ENCODE measurements at places on chromosomes 16 and 17. TPM values are rescaled to one million over a fixed set of nuclear protein-coding genes. Genes with fewer than 3 reads are reported as not detected.
A peak's percentile ranks its signal among the peaks of the same experiment; 100 is the strongest.

The NOXO1 gene
- not detected for total RNA-seq

DNA sequence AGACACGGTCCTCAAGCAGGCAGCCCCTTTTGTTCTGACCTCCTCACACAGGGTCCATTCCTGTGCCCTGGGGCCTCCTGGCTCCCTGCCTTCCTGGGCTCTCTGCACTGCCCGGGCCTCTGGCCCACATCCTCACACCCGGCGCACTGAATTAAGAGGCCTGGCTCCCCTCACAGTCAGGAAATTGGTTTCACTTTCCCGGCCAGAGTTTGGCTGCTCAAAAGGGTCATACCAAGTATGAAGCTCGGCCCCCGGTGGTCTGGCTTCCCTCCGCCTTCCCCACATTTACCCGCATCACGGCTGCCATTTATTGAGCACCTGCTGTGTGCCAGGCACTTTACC is 220.0 kb downstream of the NTN1 start:
- H3K36me3 ChIP-seq = no peaks in the 10 kb centered on the region
- H3K27ac ChIP-seq = peak overlapping the region; percentile 32
- no peak for DNase-seq
- peaks cover 25% of the 10 kb centered on the region for H3K4me1 ChIP-seq

GRCh38 chr16:30439720-30440348 is 5.8 kb downstream of the SEPHS2 start:
- DNase-seq = no peak
- no peak overlapping the region for H3K4me3 ChIP-seq
- H3K36me3 ChIP-seq = peaks cover 4% of the 10 kb centered on the region
- H3K27me3 ChIP-seq = no peaks in the 10 kb centered on the region
- H3K4me1 ChIP-seq = peaks cover 18% of the 10 kb centered on the region

The IRX6 gene
- not detected for total RNA-seq

DNA sequence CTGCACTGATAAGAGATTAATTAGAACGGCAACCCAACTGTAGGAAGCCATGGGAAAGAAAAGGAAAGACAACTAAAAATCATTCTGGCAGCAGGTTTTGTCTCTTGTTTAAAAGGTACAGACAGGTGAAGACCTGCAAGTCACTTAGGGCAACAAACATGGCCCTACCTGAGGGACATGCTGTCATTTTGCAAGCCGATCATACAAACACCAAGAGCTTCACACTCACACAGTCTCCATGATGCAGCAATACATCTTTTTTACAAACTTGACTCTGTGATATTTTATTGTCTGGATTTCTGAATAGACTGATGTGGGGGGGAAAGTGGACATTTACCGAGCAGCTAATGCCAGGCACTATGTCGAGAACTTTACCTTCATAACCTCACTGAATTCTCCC is 101.8 kb downstream of the PARN start:
- no peaks in the 10 kb centered on the region for H3K27me3 ChIP-seq
- H3K4me3 ChIP-seq = no peak overlapping the region
- no peak overlapping the region for H3K27ac ChIP-seq

GRCh38 chr17:76484228-76484725 is 16.9 kb downstream of the AANAT start:
- H3K27ac ChIP-seq = peak overlapping the region; percentile 21
- H3K4me3 ChIP-seq = no peak overlapping the region
- H3K36me3 ChIP-seq = peaks cover 17% of the 10 kb centered on the region
- H3K27me3 ChIP-seq = no peaks in the 10 kb centered on the region
- peaks cover 63% of the 10 kb centered on the region for H3K4me1 ChIP-seq

- peaks cover 16% of the 10 kb centered on the region for H3K27me3 ChIP-seq
- no peak overlapping the region for H3K4me3 ChIP-seq
- no peaks in the 10 kb centered on the region for H3K36me3 ChIP-seq
- no peak overlapping the region for H3K27ac ChIP-seq
- H3K4me1 ChIP-seq = peaks cover 28% of the 10 kb centered on the region
Observed at GRCh38 chr17:44002141-44002848, 2.1 kb upstream of the NAGS start.

DNA sequence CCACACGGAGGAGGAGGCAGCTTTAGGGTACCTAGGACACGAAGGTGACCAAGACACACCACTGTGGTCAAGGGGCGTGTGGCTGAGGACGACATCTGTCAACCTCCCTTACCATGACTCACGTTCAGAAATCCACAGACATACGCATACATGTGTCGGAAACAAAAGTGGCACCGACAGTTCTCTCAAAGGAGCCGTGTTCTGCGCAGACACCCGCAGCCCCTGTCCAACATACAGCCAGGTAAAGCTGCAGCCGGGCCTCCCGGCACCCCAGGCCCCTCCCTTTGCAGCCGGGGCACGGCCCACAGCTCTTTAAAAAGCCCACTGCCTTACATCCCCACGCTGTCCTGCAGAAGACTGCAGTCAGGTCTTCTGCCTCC is 40.5 kb upstream of the KLHDC4 start:
- no peak for DNase-seq
- no peaks in the 10 kb centered on the region for H3K36me3 ChIP-seq
- no peak overlapping the region for H3K27ac ChIP-seq
- no peaks in the 10 kb centered on the region for H3K27me3 ChIP-seq
- no peak overlapping the region for H3K4me3 ChIP-seq

- no peaks in the 10 kb centered on the region for H3K36me3 ChIP-seq
- peaks cover 2% of the 10 kb centered on the region for H3K27me3 ChIP-seq
- H3K27ac ChIP-seq = no peak overlapping the region
- no peak for DNase-seq
- no peak overlapping the region for H3K4me3 ChIP-seq
Observed at GRCh38 chr17:7744416-7744815, 26.9 kb downstream of the DNAH2 start.

The CMTM2 gene
- 1.6 TPM for total RNA-seq

The TMIGD1 gene
- total RNA-seq = not detected

The HOXB4 gene
- total RNA-seq = 6.7 TPM

DNA sequence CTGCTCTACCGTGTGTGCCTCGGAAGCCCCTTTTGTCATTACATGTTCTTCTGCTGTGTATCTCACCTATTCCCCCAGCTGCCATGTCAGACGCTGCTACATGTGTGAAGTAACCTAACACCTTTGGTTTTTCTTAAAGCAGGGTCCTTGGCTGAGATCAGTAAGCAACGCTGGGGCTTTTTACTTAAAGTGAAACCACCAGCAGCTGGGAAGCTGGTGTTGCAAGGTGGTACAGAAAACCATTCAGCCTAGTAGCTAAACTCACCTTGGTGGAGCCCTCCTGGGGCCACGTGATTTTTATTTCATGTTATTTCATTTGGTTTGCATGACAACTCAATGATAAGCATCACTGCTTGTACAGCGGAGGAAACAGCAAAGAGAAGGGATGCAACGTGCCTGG is 62.6 kb downstream of the PLCG2 start:
- H3K4me3 ChIP-seq = peak overlapping the region; percentile 34
- peaks cover 7% of the 10 kb centered on the region for H3K36me3 ChIP-seq
- peaks cover 78% of the 10 kb centered on the region for H3K4me1 ChIP-seq
- no peaks in the 10 kb centered on the region for H3K27me3 ChIP-seq
- peak overlapping the region; percentile 90 for H3K27ac ChIP-seq

The CTRL gene
- 15.0 TPM for total RNA-seq

The EFCAB5 gene
- total RNA-seq = 0.56 TPM

GRCh38 chr17:31286587-31286986 is 10.5 kb downstream of the OMG start:
- DNase-seq = no peak
- no peak overlapping the region for H3K4me3 ChIP-seq
- H3K36me3 ChIP-seq = no peaks in the 10 kb centered on the region
- no peaks in the 10 kb centered on the region for H3K4me1 ChIP-seq
- no peak overlapping the region for H3K27ac ChIP-seq

- no peak for DNase-seq
- no peak overlapping the region for H3K27ac ChIP-seq
- no peaks in the 10 kb centered on the region for H3K36me3 ChIP-seq
- no peak overlapping the region for H3K4me3 ChIP-seq
Observed at GRCh38 chr16:86899757-86900156, 321.4 kb downstream of the FOXL1 start.

DNA sequence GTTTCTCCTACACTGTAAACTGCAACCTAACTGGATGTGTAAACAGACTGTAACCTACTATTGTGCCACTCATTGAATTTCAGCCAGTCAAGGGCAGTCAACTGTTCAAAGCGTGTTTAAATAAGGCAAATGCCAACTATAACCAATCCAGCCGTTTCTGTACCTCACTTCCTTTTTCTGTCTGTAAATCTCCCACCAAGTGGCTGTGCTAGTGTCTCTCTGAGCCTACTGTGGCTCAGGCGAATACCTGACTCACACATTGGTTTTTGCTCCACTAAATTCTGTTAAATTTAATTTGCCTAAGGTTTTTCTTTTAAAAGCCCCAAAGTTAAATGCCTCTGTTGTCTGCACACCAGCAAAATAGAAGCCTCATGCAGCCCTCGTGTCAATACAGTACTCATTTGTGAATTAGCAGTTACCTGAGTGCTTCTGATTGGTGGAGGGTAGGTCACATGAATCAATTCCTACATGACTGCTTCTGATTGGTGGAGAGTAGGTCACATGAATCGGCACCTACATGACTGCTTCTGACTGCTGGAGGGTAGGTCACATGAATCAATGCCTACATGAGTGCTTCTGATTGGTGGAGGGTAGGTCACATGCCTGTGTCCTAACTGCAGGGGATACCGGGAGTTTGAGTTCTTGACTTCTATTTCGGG is 31.1 kb upstream of the CCR7 start:
- no peak overlapping the region for H3K27ac ChIP-seq
- no peak for DNase-seq
- no peak overlapping the region for H3K4me3 ChIP-seq
- H3K4me1 ChIP-seq = peaks cover 25% of the 10 kb centered on the region

- H3K4me3 ChIP-seq = no peak overlapping the region
- no peak for DNase-seq
- H3K4me1 ChIP-seq = no peaks in the 10 kb centered on the region
- H3K36me3 ChIP-seq = no peaks in the 10 kb centered on the region
- H3K27ac ChIP-seq = no peak overlapping the region
Observed at GRCh38 chr17:6505425-6506142, 50.8 kb downstream of the PITPNM3 start.

The PDIA2 gene
- total RNA-seq = not detected

DNA sequence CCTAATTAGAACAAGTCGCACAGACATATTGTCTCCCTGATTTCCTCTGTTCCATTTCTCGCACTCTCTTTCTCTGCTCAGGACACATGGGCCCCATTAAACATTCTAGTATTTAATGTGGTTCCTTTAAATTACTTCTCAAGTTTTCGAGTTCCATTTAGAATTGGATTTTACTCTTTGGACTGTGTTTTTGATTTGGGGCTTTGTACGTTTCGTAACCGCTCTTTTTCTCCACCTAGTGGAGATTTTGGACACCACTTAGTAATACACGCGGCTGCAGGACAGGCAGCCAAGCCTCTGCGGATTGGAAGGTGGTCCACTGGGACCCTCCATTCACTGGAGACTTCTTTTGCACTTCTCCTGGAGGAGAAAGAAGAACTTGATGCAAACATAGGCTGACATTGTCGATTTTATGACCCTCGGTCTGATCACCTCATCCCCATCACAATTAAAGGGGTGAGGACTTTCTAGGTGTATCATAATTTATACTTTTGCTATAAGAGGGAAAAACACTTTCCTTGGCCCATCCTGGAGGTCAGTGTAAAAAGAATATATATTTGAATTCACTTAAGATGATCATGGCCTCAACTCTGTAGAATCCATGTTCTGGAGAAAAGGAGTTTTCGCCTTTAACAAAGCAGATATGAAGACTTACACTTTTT is 85.7 kb downstream of the NOG start:
- no peaks in the 10 kb centered on the region for H3K36me3 ChIP-seq
- H3K27ac ChIP-seq = no peak overlapping the region
- H3K4me1 ChIP-seq = peaks cover 52% of the 10 kb centered on the region
- no peak for DNase-seq
- H3K4me3 ChIP-seq = no peak overlapping the region

The HID1 gene
- total RNA-seq = 9.5 TPM

The SMPD3 gene
- 3.2 TPM for total RNA-seq

- DNase-seq = no peak
- no peak overlapping the region for H3K27ac ChIP-seq
- H3K4me3 ChIP-seq = no peak overlapping the region
- no peaks in the 10 kb centered on the region for H3K36me3 ChIP-seq
- H3K27me3 ChIP-seq = peaks cover 3% of the 10 kb centered on the region
Observed at GRCh38 chr17:68588362-68588761, 12.8 kb downstream of the FAM20A start.

DNA sequence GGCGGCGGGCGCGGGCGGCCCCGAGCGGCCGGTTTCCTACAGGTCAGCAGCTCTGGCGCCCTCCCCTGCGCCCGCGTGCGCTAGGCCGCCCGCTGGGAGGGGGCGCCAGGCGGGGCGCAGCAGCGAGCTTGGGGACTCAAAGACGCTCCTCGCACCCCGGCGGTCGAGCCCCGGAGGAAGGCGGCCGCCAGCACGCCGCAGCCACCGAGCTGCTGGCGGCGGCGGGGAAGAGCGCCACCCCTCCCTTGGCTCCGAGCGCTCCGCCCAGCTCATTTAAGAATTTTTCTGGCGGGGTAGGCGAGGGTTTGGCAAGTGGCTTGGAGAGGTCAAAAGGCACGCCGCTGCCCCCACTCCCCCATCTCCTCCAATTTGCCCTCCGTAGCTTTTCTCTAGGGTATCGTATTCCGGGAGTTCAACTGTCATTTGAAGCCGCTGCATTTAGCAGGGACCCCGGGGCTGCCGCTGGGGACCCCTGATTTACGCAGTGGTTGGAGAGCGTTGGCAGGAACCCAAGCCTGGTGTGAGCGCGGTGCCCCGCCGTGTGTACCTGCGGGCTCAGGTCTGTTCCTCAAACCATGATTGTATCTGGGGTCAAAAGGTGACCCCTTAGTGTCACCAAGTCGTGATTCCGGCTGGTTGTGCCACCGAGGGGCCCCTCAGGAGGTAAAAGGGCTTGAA is 59.5 kb upstream of the GSE1 start:
- H3K4me1 ChIP-seq = peaks cover 39% of the 10 kb centered on the region
- DNase-seq = peak; percentile 73
- H3K27me3 ChIP-seq = no peaks in the 10 kb centered on the region
- peak overlapping the region; percentile 98 for H3K27ac ChIP-seq

DNA sequence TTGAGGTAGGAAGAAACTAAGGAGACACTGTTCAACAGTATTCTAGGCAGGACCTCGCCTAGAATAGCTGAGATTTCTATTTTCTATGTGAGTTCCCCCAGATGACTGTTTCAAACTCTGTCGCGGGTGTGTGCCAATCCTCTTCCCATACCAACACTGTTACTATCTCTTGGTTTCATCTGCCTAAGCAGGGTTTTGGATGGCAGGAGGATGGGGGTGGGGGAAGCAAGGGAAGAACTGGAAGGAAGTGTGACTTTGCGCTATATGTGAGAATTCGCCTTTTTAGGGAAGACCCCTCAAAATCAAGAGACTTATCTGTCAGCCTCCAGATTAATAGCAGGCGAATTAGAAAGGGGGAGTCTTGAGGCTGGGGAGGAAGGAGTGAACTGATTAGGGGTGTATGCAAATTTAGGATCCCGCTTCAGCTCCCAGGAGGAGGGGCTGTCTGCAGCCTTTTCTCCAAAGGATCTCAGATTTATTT is 521 bp upstream of the G6PC3 start:
- H3K4me3 ChIP-seq = peak overlapping the region; percentile 80
- H3K27ac ChIP-seq = peak overlapping the region; percentile 84
- H3K27me3 ChIP-seq = no peaks in the 10 kb centered on the region

GRCh38 chr16:14415291-14415690 is 214.8 kb downstream of the PARN start:
- H3K4me1 ChIP-seq = no peaks in the 10 kb centered on the region
- H3K36me3 ChIP-seq = no peaks in the 10 kb centered on the region
- DNase-seq = no peak
- no peaks in the 10 kb centered on the region for H3K27me3 ChIP-seq

The CCL2 gene
- not detected for total RNA-seq

The ATP1B2 gene
- total RNA-seq = 0.19 TPM

The KRT28 gene
- total RNA-seq = not detected

Measured in natural killer cell (primary cell).